ENCODE measurements at places on chromosomes 16 and 17.

- DNase-seq: no peak
These were observed 4.6 kb downstream of the IRF8 start for GRCh38 chr16:85903559-85903958.

- no peak for DNase-seq
These were observed 8.0 kb upstream of the CPPED1 start for GRCh38 chr16:12811441-12812383.

- no peak for DNase-seq
These were observed 28.5 kb upstream of the CREBBP start for GRCh38 chr16:3908951-3909437.

GRCh38 chr16:368388-369158, 1.8 kb downstream of the MRPL28 start:
- DNase-seq: no peak

- DNase-seq: no peak
These were observed 4.6 kb downstream of the COL1A1 start for GRCh38 chr17:50196826-50197225.

- no peak for DNase-seq
These were observed 128.3 kb downstream of the NLK start for GRCh38 chr17:28170771-28171170.

DNA sequence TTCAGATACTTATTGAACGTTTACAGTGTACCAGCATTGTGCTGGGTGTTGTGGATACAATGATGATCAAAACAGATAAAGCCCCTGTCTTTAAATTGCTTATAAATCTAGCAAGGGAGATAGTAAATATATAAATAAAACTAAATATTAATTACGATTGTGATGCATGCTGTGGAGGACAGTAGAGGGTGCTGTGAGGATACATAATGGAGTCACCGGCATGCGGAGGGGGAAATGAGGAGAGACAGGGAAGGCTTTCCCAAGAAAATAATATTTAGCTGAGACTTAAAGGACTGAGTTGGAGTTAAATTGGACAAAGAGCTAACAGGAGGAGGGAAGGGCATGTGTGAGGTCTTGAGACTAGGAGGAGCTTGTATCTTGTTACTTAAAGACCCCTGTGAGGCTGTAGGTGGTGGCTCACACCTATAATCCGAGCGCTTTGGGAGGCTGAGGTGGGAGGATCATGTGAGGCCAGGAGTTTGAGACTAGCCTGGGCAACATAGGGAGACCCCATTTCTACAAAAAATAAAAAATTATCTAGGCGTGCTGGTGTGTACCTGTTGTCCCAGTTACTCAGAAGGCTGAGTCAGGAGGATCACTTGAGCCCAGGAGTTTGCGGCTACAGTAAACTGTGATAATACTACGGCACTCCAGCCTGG, 2.4 kb downstream of the DHRS7B start:
- DNase-seq: peak; percentile 60

- DNase-seq: peak; percentile 8
These were observed 580 bp downstream of the TANC2 start for GRCh38 chr17:62966426-62967204.

- peak; percentile 36 for DNase-seq
These were observed 46.1 kb downstream of the NXN start for GRCh38 chr17:933312-934073.

GRCh38 chr16:85036236-85037049, 8.8 kb downstream of the KIAA0513 start:
- DNase-seq: no peak

All from kidney capillary endothelial cell (primary cell).